ENCODE measurements at places on chromosomes 1 and 21.

DNA sequence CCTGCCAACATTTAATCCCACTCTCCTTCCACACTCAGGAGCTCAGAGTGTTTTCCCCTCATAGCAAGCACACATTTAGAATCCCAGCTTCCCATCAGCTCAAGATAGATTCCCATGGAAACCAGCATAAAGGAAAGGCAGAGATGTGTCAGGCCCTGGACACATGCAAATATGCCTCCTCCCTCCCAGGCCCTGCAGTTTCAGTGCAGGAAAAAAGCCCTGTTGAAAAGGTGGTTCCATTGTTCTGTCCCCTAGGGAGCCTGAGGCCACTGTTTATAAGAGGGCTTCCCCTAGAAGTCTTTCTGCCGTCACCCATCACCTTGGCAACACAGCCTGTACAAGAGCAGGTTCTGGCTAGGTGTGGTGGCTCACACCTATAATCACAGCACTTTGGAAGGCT, 3.6 kb downstream of the CACNA1S start:
- DNase-seq = no peak

- no peak for DNase-seq
Observed at GRCh38 chr1:15343729-15344128, 66.0 kb upstream of the EFHD2 start.

DNA sequence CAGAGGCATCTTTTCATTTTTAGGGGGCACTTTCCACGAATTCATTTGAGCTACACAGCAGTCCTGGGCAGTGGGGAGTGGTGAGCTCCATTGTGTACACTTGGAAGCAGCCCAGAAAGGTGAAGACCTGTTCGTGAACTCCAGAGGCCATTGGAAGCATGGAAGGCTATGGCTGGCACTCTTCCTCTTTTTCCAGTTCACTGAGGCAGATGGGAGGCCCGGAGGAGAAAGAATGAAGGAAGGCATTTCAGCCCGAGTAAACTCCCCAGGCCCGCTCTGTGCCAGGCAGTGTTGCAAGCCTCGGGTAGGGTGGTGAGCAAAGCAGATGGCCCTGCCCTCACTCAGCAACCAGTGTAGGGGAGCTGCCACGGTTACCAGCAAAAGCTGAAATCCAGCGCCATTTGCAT, 673 bp upstream of the DHCR24 start:
- no peak for DNase-seq

DNA sequence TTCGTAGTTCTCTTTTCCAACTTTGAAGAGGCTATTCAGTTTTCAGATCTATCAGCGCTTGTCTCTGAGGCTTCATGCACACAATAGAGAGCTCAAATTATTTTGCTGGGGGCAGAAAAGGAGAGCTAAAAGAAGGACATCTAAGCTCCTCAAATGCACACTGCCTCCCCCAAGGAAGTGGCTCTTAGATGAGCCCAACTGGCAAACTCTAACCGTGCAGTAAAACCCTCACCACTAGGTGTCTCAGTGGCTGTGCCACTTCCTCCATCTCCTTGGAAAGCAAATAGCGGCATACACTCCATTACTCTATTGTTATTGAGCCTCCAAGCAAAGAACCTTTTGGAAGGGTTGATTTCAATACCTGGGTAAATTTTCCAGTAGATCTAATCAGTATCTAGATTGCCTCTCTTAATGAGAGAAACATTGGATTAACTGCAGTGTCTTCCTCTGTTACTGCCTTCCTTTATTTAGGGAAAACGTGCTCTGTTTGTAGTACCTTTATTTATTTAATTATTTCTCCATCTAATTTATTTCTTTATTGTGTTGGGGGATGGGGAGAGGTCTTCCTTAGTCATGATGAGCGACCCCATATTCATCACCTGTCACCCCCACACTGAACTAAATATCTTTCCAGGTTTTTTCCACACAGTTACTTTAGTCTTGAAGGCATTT, 9.2 kb upstream of the SFPQ start:
- DNase-seq = peak; percentile 46

DNA sequence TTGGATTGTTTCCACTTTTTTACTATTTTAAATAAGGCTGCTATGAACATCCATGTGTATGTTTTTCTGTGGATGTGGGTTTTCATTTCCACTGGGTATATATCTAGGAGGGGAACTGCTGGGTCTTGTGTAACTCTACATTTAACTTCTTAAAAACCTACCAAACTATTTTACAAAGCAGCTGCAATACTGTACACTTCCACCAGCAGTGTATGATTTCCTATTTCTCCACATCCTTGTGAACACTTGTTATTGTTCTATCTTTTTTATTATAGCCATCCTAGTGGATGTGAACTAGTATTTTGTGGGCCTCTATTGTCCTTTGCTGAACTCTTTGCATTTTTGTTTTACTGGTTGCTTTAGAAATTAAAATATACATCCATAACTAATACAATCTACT, 33.4 kb downstream of the DIPK1A start:
- no peak for DNase-seq

DNA sequence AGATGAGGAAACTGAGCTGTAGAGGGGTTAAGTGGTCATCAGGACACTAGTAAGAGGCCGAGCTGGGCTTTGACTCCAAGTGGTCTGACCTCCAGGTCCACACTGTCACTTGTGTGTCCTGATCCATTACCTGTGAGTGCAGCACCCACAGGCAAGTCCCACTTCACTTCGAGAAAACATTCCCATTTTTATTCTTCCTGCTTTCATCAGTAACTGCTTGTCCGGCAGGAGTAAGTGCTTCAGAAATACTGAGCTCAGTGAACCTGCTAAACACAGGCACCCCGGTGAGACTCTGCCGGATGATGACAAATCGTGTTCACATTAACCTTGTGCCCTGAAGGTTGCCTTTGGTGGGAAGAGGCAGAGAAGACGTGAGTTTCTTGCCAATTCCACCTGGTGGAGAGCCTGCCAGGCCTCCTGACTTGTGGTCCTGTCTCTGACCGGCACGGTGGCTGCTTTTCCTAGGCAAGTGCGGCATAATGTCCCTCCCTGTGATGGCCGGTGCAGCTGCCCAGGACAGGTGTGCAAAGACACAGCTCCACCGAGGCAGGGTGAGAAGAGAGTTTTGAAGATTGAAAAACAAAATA, 29.4 kb downstream of the ZBTB18 start:
- no peak for DNase-seq

DNA sequence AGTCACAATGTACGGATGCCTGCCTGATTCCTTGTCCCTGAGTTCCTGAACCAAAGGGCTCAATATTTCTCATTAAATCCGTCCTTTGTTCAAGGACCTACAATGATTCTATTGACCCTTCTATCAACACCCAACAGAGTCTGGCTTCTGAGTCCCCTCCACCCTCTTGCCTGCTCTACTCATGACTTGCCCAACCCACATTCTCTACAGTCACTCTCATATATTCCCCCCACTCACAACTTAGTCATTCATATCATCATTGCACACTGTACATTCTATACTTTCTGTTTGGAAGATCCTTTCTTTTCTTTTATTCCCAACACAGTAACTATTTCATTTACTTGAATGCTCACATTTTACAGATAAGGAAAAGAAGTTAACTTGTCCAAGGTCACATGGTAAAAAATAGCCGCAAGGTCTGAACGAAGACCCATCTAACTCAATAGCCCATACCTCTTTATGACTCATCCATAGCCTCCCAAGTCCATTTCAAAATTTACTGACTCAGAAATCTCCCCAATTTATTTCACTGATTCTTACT, 3.6 kb downstream of the OTUD7B start:
- no peak for DNase-seq

DNA sequence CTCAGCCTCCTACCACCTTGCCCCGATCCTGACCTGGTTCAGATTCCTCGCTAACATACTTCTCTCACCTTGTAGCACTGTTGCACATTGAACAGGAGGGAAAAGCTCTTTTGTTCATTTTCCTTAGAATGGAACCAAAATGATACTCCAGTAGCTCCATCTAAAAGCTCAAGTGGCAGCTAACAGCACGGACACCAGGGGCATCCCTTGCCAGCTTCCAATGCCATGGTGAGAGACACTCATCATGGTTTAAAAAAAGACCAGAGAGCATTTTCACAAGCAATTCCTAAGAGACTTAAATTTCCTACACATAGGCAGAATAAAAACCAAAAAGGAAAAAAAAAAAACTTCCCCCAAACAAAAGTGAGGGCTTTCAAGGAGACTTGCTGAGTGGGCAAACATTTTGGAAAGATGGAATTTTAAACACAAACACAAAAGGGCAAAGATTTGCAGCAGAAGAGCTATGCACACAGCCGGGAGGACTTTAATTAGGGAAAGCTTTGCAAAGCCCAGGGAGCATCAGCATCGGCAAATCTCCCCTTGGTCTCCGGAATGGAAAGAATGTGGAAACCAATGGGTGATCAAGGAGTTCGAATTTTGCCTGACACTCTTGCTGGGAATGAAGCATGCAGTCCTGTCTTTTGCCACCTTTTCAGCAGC, 84.3 kb downstream of the CAPZB start:
- no peak for DNase-seq

GRCh38 chr1:71908303-71908702, 374.0 kb downstream of the NEGR1 start:
- DNase-seq = no peak

DNA sequence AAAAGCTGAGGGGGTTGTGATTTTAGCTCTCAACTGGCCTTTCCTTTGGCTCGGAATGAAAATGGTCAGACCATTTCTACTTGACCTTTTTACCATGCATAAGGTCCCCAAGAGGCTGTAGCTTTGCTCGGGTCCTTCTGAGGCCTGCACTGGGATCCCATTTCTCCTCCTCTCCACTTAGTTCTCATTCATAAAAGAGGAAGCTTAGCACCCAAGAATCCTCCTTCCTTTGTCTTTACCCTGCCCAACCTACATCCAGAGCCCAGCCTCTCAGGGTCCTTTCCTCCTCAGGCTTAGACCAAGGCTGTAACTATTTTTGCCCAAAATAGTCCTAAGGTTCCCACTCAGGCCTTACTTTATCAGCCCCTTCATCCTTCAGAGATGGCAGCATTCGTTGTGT, 6.0 kb upstream of the SLC27A3 start:
- DNase-seq = no peak

- DNase-seq = no peak
Observed at GRCh38 chr1:59718064-59718988, 96.4 kb upstream of the HOOK1 start.

DNA sequence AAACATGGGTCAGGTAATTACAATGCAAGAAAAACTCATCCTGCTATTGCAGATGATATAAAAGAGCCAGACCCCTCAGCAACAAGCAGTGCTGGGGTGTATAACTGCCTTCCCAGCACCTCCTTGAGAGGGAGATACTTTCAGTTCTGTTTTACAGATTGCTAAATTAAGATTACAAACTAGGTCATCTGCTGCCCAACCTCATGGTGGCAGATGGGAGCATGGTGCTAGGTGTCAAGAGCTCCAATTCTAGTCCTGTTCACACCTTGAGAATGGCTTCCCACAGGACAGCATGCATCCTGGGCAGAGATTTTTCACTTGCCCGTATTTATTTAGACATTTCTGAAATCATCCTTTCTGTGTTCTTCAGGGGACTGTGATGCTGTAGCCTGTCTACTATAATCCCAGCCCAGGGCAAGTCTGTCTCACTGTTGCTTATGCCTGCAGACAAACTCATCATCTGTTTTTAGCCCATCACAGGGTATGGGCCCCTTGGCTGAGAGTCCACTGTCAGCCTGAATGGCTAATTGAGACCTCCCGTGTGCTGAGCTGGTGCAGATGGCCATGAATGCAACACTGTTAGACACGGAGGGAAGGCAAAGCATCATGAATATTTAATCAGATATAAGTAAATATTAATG, 40.2 kb upstream of the PBX1 start:
- DNase-seq = no peak

DNA sequence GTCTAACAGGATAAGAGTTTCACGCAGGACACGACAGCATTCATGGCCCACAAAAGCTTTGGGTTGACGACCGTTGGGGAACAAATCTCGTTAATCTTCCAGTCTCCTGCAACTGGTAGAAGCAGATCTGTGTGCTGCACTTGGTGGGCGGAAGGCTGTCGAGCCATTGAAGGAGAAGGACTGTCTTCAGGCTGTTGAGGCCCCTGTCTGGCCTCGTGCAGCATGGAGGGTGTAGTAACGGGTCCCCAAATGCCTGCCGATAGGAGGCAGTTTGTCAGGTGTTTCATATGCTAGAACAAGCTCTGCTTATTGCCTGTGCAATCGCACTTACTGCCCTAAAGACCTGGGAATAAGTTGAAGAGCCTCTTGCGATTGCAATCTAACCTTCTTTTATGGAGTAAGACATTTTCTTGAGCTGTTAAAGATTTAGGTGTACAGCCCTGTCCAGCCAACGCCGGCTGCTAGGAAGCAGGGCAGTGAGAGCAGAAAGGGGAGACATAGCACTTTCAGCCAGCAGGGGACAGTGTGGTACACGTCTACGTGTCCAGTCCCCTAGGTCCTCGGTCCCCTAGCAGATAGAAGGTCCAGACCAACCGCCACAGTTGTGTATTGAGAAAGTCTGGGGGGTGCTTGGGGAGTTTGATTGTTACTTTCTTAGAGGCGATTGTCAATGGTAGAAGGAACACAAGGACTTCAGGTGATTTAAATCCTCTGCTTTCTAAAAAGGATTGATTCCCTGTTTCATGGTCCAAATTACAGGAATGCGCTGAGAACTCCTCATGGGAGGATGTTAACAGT, 102.3 kb upstream of the TMPRSS2 start:
- no peak for DNase-seq

- DNase-seq = no peak
Observed at GRCh38 chr21:14722841-14723483, 176.8 kb upstream of the SAMSN1 start.

DNA sequence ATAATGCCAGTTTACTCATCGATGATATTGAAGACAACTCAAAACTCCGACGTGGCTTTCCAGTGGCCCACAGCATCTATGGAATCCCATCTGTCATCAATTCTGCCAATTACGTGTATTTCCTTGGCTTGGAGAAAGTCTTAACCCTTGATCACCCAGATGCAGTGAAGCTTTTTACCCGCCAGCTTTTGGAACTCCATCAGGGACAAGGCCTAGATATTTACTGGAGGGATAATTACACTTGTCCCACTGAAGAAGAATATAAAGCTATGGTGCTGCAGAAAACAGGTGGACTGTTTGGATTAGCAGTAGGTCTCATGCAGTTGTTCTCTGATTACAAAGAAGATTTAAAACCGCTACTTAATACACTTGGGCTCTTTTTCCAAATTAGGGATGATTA, 13.7 kb downstream of the GGPS1 start:
- no peak for DNase-seq

GRCh38 chr1:211628417-211628816, 47.0 kb downstream of the NEK2 start:
- DNase-seq = no peak
